ENCODE measurements at places on chromosomes 4 and X.

DNA sequence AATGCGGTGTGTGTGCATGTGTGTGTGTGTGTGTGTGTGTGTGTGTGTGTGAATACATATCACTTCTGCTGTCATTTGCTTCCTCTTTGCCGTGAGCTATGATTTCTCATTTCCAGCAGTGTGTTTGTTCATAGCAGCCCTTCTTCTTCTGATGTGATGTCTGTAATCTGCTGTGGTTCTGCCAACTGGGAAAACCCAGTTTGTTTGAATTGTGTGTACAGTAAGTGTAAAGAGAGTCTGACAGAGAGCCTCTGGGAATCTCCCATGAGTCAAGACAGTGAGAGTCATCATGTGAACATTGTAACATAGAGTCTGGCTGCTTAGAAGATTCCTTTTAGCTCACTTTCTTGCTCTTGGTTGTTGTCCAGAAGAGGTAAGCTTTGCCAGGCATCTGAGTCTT, 8.4 kb upstream of the NWD2 start:
- DNase-seq, result no peak

- DNase-seq, result no peak
Observed at GRCh38 chr4:142595222-142595871, 250.8 kb downstream of the INPP4B start.

- no peak for DNase-seq
Observed at GRCh38 chr4:184046148-184046547, 141.0 kb downstream of the STOX2 start.

- DNase-seq, result no peak
Observed at GRCh38 chr4:7697343-7697742, 242.3 kb downstream of the AFAP1 start.

DNA sequence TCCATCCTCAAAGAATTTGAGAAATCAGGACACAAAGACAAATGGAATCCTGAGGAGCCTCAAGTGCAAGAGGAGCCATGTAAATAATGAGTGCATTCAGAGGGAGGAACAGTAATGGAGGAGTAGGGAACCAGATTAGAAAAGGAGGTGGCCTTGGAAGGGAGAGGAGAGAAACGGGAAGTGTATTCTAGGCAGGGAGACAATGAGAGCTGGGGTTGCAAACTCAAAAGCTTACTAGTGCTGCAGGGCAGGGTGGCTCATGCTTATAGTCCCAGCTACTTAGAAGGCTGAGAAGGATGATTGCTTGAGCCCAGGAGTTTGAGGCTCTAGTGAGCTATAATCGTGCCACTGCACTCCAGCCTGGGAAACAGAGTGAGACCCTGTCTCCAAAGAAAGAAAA, 113.2 kb upstream of the LSM6 start:
- no peak for DNase-seq

Measured in H9 (cell line).